ENCODE measurements at places on chromosomes 16 and 17.

DNA sequence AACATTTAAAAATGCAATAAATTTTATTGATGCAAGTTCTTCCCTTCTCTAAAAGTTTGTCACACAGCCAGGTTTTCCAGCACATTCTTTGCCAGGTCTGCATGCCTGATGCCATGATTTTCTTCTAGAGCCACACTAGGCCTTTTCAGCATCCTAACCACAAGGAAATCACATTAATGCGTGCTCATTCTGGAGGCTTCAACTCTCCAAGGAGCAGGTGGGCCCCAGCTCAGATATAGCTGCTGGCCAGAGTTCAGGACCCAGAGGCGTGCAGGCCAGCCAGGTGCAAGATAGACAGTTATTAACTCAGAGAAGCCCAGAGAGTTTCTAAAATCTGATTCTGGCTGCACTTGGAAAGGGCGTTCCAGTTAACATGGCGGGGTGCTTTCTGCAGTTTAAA, 124.5 kb upstream of the MAF start:
- DNase-seq: no peak

GRCh38 chr17:4064366-4064765, 78.5 kb downstream of the ZZEF1 start:
- peak; percentile 14 for DNase-seq

GRCh38 chr17:77901481-77901880, 57.0 kb upstream of the TNRC6C start:
- no peak for DNase-seq

DNA sequence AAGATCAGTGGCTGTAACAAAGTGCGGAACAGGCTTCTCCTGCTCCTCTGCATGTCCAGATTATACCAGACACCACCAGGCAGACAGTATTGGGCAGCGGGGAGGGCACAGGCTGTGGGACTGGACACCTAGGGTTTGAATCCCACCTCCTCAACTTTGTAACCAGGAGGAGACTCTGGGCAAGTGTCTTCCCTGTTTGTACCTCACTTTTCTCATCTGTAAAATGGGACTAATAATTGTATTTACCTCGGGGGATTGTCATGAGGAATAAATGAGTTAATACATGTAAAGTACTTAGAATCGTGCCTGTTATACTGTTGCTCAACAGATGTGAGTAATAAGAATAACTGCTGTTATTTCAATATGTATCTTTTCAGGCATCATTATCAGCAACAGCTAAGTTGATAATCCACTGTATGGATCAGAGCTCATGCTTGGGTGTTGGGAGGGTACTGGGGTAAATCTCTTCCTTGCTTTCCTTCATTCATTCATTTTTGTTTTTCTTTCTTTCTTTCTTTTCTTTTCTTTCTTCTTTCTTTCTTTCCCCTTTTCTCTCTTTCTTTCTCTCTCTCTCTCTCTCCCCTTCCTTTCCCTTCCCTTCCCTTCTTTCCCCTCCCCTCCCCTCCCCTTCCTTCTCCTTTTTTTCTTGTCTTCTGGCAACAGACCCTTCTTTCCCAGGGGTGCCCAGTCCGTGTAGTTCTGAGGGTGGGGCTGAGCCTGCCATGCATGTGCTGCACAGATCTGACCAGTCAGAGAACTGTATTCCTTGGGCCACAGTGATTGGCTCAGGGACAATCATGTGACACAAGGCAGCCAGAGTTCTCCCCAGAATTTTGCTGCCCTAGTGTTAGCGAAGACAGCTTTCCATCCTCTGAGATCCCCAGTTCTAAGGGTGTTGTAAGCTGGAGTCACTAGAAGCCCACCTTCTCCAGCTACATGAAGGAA, 25.3 kb upstream of the BRD7 start:
- no peak for DNase-seq

- DNase-seq: no peak
Observed at GRCh38 chr17:34235389-34236028, 19.6 kb upstream of the CCL2 start.

DNA sequence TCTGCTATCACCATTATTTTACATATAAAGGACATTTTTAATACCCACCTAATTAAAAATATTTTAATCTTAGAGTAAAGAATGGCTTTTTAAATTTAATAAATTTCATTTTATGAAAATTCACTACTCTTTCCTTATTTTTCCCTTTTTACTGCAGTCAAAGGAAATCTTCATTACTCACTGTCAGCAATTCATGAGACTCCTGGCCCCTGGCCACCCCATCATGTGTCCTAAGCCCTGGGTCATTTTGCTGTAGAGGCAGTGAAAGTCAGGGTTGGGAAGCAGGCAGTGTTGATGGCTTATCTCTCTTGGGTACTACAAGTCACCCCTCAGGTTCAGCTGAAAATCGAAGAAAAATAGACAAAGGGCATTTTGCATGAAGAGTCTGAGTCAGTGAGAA, 468.6 kb upstream of the CCL2 start:
- DNase-seq: no peak

- DNase-seq: peak; percentile 13
Observed at GRCh38 chr16:67149276-67150046, 1.3 kb downstream of the B3GNT9 start.

- no peak for DNase-seq
Observed at GRCh38 chr17:63751806-63752205, 10.2 kb upstream of the STRADA start.

DNA sequence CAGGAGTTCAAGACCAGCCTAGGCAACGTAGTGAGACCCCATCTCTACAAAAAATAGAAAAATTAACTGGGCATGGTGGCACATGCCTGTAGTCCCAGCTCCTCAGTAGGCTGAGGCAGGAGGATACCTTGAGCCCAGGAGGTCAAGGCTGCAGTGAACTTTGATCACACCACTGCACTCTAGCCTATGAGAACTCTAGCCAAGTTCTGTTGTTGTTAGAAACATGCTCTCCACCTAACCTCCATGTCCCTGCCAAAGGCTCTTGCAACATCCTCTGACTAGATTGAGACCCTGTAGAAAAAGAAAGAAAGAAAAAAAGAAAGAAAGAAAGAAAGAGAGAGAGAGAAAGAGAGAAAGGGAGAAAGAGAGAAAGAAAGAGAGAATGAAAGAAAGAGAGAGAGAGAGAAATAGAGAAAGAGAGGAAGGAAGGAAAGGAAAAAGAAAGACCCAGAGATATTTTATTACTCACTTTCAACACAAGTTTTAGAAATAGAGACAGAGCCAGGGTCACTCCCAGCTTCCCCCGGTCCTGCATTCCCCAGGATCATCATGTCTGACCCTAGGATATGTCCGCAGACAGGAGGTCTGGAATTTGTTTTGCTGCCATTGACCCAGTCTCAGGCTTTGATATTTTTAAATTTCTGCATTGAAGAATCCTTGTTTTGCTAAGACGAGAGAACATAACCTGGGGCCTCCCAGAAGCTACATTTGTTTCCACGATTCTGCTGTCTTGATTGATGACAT, 376.5 kb upstream of the CDH5 start:
- DNase-seq: no peak

- no peak for DNase-seq
Observed at GRCh38 chr16:74431516-74431915, 10.2 kb upstream of the CLEC18B start.

DNA sequence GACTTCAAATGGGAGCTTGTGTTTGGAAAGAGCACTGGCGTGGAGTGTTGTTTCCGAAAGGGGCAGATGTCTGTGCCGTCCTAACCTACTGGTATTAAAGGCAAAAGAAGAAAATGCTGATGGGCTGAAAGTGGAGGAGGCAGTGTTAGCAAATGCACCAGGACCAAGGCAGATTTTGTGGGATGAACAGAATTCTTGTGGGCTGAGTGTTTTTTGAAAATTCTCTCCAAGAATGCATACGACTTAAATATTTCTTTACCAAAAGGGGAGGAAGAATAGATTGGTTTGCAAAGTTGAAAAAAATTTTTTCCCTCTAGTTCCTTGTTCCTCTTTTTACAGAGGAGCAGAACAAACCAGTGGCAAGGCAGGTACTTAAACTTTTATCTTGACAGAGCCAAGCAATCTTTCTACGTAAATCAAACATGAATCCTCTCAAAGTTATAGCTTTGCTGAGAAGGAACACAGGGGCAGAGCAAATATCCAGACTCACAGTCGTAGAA, 16.8 kb downstream of the MARCHF10 start:
- no peak for DNase-seq

GRCh38 chr17:41251261-41251660, 1.8 kb downstream of the KRTAP9-4 start:
- no peak for DNase-seq
